ENCODE measurements at places on chromosomes 1 and 21. TPM values are rescaled to one million over a fixed set of nuclear protein-coding genes. Genes with fewer than 3 reads are reported as not detected.

- DNase-seq = no peak
- H3K27me3 ChIP-seq = no peaks in the 10 kb centered on the region
- H3K27ac ChIP-seq = no peak overlapping the region
- H3K36me3 ChIP-seq = peaks cover 44% of the 10 kb centered on the region
Observed at GRCh38 chr21:42568866-42569731, 55.4 kb downstream of the SLC37A1 start.

CR1 gene
- total RNA-seq = 0.42 TPM

GRCh38 chr1:55089683-55090082 is 50.3 kb downstream of the PCSK9 start:
- no peaks in the 10 kb centered on the region for H3K27me3 ChIP-seq
- peaks cover 26% of the 10 kb centered on the region for H3K36me3 ChIP-seq
- no peaks in the 10 kb centered on the region for H3K4me1 ChIP-seq
- DNase-seq = no peak
- no peak overlapping the region for H3K4me3 ChIP-seq

DNA sequence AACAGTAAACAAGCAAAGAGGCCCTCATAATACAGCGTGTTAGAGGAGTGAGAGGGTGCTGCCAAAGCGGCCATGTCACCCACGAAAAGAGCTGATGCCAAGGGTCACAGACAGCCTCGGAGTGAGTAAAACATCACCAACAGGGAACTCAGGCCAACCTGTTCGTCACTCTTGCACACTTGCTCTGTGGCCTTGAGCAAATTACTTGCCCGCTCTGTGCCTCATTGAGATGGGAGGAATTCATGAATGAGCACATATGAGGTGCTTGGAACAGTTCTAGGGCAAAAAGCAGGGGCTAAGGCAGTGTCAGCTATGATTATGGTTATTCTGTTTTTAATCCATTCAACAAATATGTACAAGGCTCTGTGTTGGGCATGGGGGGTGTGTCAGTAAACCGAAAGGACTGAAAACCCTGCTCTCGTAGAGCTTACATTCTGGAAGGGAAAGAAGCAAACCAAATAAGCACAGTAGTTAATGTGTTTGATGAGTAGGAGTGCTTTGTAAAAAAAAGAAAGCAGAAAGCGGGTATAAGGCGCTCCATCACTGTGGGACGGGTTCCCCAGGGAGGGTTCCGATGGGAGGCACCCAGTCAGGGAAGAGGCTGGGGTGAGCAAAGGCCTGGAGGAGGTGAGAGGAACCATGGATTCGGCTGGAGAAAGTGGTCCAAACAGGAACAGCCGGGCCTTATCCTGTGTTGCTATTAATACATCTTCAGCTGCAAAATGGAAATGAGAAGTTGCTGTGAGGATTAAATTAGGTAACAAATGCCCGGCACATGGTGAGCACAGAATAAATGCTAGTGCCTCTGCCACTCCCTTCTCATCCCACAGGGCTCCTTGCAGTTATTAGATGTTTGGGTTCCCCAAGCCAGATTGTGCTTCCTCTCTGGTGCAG is 39.5 kb upstream of the RD3 start:
- H3K4me3 ChIP-seq = no peak overlapping the region
- no peak overlapping the region for H3K27ac ChIP-seq
- H3K4me1 ChIP-seq = no peaks in the 10 kb centered on the region
- H3K36me3 ChIP-seq = no peaks in the 10 kb centered on the region
- no peaks in the 10 kb centered on the region for H3K27me3 ChIP-seq
- no peak for DNase-seq

- no peaks in the 10 kb centered on the region for H3K36me3 ChIP-seq
- no peak overlapping the region for H3K4me3 ChIP-seq
- H3K27me3 ChIP-seq = no peaks in the 10 kb centered on the region
- no peak for DNase-seq
- H3K27ac ChIP-seq = no peak overlapping the region
Observed at GRCh38 chr1:53585129-53585528, 125.9 kb downstream of the DMRTB1 start.
